ENCODE measurements at places on chromosomes 2 and 18.

DNA sequence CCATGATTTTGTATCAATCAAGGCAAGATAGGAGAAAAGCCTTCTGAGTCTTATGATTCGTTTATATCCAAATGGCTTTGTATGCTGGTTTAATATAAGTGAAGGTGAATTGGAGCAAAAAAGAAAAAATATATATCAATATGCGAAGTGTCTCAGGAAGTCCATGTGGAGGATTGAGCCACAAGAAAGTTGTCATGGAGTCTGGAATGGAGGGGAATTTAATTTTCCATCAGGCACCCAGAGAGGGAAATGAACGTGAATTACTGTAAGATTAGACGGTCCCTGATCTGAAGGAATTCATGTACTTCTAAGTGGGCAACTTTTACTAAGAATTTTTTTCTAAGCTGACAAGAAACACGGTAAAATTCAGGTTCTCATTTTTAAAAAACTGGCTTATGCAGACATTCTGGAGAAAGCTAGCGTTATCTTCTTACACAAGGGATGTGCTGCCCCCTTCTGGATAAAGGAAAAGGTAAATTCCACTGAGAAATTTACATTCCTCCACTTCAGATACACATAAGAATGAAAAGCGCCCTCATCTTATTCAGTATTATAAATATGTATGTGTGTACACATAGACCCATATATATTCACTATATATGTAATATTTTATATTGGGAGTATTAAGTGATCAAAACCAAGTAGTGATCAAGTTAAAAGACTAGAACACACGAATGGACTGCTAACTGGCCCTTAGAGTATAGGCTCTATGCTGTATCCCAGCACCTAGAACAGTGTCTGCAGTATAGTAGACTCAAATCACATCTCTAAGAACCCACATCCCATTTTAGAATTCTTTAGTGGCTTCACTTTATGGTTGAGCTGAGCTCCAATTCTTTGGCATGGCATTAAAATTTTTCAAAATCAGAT lies 289.0 kb upstream of the TFPI start:
- no peak for DNase-seq

DNA sequence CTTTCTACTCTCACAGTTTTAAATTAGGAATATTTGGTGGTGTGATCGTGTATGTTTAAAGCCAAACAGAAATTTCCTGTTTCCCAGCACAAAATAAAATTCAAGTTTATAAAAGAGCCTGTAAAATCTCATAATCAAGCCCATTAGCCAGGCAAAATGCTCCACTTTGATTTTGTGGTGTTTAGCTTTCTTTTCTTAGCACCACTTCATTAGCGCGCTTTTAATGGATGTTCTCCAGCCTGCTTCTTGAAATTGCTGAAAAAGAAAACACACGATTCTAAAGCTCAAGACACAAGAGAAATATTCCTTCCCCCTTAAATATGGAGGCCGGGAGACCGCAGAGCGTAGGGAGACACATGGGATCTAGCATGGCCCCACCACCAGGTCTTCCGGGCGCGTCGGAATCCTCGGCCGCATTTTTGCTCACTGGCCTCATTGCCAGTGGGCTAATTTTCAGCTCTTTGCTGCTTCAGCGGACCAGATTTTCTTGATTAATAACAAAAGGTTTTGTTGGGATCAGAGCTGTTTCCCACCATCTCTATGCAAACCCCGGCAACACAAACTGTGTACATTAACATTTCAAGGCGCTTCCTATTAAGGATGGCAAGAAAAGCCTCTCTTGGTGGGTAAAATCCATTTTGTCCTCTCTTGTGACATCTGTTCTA lies 40.4 kb upstream of the ID2 start:
- DNase-seq: no peak

GRCh38 chr2:45120546-45120945 lies 111.3 kb upstream of the SIX2 start:
- DNase-seq: no peak

DNA sequence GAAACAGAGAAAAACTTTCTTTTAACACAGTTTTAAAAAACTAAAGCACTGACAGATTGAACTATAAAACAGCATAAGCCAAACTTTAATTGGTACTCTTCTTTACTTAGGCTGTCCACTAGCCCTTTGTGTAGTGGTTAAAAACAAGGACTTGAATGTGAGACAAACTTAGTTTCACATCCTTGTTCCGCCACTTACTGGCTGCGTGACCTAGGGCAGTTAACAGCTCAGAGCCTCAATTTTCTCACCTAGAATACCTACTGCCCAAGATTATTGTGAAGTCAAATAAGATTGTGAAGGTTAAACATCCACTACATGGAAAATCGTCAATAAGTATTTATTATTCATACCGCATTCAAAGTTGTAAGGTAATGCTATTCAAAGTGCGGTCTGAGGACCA lies 2.0 kb downstream of the WDR35 start:
- DNase-seq: no peak

GRCh38 chr2:239822146-239822831 lies 202.9 kb downstream of the NDUFA10 start:
- no peak for DNase-seq

DNA sequence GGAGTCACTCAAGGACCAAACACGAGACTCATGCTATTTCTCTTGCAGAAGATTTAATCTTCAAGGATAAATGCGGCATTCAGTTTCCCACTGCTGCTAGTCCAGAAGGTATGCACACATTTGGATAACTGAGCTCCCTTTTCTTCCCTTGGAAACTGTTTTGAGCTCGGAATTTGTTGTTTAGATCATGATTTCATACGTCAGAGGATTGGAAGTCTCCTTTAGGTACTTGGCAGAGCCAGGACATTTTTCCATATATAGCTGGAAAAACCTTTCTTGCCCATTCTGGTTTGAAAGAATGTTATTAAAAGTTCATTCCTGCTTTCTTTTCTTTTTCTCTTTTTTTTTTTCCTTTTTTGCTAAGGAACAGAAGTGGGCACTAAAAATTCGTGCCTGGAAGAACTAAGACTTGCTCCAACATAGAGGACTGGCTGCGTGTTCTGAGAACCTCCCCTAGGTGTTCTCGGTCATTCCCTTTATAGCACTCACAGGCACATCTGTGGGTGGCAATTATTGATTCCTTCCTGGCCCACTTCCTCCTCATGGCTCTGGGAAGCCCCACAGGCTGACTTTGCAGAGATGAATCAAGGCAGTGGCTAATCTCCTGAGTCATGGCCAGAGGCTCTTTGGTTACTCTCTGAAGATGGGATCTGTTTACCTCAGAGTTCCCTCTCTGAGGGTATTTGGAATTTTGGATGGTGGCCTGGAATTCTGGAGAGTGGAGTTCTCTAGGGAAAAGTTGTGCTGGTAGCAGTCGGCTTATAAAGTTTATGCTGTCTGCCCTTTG lies 104.8 kb downstream of the PLCL1 start:
- no peak for DNase-seq

Data from stimulated activated CD8-positive, alpha-beta memory T cell treated with anti-CD3 and anti-CD28 coated beads, Interleukin-4, amount 100 ng/mL, for 1 hour (primary cell).